ENCODE measurements at places on chromosomes 13 and 19.

GRCh38 chr13:112702986-112703379, 13.1 kb downstream of the ATP11A start:
- no peak for DNase-seq

DNA sequence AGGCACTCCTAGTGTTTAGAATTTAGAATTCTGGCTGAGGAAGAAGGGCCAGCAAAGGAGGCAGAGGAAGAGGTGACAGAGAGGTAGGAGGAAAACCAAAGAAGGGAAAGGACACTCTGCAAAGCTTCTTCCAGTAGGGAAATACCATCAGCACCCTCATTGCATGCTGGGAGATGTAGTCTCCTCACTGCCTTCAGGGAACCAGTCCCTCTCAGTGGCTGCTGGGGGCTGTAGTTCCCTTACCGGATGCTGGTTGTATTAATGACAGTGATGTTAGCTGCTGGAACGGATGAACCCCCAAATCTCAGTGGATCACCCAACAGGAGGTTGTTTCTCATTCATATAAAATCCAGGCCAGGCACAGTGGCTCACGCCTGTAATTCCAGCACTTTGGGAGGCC, 10.1 kb downstream of the GRIN2D start:
- DNase-seq: peak; percentile 62

DNA sequence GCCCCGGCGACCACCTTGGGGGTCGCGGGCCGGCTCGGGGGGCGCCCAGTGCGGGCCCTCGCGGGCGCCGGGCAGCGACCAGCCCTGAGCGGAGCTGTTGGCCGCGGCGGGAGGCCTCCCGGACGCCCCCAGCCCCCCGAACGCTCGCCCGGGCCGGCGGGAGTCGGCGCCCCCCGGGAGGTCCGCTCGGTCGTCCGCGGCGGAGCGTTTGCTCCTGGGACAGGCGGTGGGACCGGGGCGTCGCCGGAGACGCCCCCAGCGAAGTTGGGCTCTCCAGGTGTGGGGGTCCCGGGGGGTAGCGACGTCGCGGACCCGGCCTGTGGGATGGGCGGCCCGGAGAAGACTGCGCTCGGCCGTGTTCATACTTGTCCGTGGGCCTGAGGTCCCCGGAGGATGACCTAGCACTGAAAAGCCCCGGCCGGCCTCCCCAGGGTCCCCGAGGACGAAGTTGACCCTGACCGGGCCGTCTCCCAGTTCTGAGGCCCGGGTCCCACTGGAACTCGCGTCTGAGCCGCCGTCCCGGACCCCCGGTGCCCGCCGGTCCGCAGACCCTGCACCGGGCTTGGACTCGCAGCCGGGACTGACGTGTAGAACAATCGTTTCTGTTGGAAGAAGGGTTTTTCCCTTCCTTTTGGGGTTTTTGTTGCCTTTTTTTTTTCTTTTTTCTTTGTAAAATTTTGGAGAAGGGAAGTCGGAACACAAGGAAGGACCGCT, 729 bp downstream of the STK11 start:
- DNase-seq: peak; percentile 19

DNA sequence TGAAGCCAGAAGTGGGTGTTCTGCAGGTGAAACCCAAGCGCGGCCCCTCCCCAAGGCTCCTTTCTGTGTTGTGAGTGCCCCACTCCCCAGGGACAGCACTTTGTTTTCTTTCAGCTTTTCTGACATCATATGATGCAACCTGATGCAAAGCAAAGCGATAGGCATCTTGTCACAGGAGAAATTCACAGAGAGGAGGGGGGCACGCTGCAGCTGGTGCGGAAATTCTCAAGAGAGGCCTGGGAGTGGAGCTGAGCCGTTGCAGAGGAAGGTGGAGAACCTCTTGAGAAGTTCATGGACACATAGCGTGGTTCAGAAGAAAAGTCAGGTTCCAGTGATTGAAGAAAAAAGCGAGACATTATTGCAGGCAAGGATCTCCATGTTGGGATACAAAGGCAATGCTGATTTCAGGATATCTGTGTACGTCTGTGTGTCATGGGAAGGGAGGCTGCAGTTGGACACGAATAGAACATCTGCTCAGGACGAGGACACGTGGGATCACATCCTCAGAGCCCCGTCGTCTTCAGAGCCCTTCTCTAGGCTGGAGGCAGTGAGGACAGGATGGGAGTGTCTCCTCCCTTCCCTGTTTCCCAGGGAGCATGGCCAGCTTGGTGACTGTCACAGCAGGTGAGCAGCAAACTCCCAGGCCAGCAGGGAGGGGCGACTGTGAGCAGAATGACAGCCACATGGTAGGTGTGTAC, 79.2 kb downstream of the IRS2 start:
- DNase-seq: no peak

DNA sequence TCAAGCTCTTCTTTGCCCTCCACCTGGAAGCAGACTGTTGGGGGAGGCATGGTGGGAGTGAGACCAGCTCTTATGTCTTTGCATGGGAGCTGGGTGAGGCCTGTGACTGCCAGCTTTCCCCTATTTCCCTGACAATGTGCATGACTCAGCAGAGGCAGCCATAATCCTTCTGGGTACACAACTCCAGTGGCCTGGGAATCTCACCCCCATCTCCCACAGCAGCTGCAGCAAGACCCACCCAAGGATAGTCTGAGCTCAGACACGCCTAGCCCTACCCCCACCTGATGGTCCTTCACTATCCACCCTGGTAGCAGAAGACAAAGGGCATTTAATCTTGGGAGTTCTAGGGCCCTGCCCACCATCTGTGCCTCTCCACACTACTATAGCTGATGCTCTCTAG, 41.4 kb upstream of the FGF14 start:
- DNase-seq: no peak

GRCh38 chr13:102212729-102213128, 189.1 kb downstream of the FGF14 start:
- no peak for DNase-seq

- DNase-seq: no peak
Measured at GRCh38 chr13:50810468-50810867, 33.0 kb downstream of the DLEU7 start.

- no peak for DNase-seq
Measured at GRCh38 chr13:41915081-41915480, 45.8 kb downstream of the VWA8 start.

- DNase-seq: peak; percentile 39
Measured at GRCh38 chr19:11496391-11497163, 9.1 kb downstream of the ZNF653 start.
